Thymus (tissue), 14 donors: ENCODE measurements at places on chromosomes 2 and 18.
A peak's percentile ranks its signal among the peaks of the same experiment; 100 is the strongest.

DNA sequence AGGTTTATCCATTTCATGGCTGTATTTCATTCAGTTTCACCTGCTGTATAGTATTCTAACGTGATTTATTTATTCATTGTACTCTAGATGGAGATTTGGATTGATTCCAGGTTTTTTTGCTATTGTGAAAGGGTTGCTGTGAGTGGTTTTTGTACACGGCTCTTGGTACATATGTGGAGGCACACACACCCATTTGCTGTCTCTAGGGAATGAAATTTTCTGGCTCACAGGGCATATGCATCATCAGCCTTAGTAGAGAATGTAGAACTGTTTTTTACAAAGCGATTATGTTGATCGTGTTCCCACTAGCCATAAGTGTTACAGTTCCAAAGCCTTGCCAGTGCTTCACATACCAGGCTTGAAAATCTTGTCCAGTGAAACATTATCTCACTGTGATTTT is 5.1 kb downstream of the SPTBN1 start:
- DNase-seq = no peak

- no peak for DNase-seq
Measured at GRCh38 chr2:174108579-174108978, 139.8 kb downstream of the OLA1 start.

DNA sequence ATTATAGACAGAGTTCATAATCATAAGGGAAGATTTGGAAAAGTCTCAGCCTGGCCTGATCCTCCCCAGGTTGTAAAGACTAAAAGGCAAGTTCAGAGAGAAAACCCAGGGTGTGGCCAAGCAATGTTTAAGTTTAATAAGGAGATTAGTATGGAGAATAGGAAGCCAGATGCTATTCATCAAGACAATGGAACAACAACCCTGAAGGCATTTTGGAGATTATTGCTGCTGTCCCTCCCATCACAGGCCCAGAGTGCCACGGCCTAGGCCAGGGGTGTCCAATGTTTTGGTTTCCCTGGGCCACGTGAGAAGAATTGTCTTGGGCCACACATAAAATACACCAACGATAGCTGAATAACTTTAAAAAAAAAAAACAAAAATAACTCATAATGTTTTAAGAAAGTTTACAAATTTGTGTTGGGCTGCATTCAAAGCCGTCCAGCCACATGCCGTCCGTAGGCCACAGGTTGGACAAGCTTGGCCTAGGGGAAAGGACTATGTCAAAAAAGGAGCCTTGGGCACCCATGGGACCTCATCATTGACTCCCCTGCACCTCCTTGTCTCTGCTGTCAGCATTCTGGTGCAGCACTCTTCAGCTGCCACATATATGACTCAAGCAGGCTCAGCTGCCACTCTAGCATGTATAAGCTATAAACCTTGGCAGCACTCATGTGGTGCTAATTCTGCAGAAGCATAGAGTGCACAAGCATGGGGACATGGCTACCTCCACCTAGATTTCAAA is 20.8 kb downstream of the DPP4 start:
- DNase-seq = no peak

- DNase-seq = no peak
Measured at GRCh38 chr2:241323778-241324177, 8.1 kb downstream of the SEPTIN2 start.

DNA sequence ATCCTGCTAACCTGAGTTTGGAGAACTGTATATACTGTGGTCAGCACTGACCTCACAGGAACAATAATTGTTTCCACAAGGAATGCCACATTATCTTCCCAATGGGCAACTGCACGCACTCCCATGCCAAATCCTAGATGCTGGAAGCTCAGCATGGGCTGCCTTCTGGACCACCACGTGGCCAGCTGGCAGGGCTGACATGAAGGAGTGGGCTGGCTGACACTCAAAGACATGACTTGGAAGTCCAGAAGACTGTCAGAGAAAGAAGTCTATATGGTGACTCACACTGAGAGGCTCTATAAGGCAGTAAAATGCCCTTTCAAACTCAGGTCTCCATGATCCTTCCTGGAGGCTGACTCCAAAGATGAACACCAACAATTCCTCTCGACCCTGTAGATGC is 98.4 kb upstream of the RNF152 start:
- DNase-seq = no peak

- DNase-seq = no peak
Measured at GRCh38 chr2:341017-341542, 53.2 kb upstream of the ALKAL2 start.

DNA sequence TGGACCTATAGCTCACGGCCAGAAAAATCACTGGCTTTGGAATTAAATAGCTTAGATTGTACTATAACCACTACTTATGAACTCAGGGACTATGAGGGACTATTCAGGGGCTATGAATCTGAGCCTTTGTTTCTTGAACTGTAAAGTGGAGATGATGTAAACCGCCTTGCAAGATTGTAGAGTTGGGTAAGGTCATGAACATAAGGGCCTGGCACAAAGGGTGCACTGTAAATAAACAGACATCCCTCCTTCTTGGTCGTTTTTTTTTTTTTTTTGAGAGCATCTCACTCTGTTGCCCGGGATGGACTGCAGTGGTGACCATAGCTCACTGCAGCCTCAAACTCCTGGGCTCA is 2.8 kb downstream of the TMEM177 start:
- DNase-seq = no peak

DNA sequence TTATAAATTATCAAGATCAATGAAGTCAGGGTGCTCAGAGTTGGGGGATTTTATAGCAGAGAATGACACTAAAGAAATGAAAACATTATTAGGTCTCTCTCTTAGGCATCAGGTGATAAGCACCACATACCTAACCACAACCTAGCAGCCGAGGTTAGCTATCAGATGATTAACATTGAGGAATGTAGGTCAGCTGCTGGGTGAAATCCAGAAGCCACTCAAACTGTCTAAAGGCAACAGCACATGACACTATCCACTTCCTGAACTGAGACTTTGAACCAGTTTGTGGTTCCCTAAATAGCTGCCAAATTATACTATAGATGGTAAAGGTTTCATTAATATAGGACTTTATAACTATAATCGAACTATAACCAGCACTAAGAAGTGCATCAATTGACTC is 4.7 kb downstream of the EPG5 start:
- DNase-seq = peak; percentile 17

DNA sequence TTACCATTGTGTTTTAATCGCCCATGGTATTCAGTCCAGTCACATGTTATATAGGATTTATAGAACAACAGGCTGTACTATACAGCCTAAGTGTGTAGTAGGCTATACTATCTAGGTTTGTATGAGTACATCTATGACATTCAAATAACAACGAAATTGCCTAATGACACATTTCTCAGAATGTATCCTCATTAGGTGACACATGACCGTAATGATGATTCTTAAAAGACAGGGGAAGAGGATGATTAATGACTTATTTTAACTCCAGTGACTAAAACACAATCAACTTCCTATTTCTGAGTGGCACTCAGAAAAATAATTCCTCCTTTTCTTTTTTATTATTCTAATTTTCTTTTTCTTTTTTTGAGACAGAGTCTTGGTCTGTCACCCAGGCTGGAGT is 63.0 kb upstream of the ACSL3 start:
- DNase-seq = no peak

DNA sequence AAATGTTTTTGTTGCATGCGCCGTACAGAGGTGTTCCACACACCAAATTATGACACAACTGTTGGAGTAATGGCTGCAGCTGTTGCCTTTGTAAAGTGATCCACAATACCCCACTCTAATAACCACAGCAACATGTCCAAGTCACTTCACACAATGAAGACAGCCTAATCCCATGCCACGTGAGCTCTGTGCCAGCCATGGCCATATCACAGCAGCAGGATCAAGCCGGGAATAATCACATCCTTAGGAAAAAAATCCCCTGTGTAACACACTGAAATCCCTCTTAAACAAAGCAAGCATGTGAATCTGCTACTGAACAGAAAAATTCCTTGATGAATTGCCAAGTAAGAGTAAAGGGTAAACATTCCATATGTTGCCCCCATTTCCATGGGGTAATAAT is 179.5 kb upstream of the PARD3B start:
- DNase-seq = no peak

DNA sequence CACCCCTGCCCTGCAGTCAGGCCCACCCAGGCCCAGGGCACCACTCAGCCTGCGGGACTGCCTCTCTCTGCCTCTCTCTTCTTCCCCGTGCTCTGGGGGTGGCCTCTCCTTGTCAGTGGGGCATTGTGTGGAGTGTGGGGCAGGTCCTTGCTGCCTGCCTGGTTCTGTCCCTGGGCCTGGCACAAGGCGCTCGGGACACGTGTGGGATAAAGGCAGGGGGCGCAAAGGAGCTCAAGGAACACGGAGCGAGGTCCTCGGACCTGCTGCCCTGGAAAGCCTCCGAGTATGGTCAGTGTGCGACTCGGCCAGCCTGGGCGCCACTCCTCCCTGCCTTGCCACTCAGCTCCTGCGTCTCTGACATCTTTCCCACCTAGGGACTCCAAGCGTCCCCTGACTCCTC is 262.2 kb downstream of the HDAC4 start:
- no peak for DNase-seq

GRCh38 chr2:109311771-109312170 is 182.8 kb downstream of the SH3RF3 start:
- no peak for DNase-seq

- DNase-seq = no peak
Measured at GRCh38 chr2:231318954-231319353, 76.6 kb upstream of the B3GNT7 start.

GRCh38 chr2:147424766-147425165 is 420.1 kb upstream of the ACVR2A start:
- DNase-seq = no peak

DNA sequence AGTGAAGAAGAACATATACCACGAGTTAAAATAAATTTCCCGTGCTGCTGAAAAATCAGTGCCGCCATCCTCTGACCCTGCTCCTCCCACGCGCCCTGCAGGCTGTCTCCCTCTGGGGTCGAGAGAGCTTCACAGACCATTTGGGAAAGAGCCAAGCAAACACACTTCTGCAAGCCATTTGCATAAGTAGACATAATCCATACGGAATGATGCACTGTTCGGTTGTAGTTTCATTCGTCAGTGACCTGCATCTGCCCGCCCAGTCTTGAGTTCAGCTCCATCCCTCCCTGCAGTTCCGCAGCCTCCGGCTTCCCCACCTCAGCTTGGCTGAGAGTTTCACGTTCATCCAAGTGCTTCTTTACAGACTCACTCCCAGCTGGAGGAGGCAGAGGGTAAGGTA is 69.6 kb downstream of the TRAPPC12 start:
- no peak for DNase-seq

DNA sequence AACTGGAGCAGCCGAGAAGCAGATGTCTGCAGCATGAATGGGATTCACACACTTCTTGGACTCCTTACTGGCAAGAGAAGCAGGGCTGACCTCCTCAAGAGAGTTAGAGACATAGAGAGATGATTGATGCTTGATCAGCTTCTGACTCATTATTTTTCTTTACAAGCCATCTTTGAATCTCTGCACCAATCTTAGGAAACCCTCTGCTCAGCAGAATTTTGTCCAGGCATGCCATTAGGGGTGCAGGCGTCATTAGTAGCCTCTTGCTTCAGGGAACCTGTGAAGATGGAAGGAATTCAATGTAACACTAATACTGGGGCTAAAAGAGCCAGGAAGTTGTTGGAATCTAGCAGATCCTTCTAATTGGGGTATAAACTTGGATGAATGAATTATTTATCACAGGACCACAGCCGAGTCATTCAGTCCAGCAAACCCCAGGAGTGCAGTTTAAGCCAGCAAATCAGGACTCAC is 151.8 kb downstream of the MGAT5 start:
- DNase-seq = no peak

DNA sequence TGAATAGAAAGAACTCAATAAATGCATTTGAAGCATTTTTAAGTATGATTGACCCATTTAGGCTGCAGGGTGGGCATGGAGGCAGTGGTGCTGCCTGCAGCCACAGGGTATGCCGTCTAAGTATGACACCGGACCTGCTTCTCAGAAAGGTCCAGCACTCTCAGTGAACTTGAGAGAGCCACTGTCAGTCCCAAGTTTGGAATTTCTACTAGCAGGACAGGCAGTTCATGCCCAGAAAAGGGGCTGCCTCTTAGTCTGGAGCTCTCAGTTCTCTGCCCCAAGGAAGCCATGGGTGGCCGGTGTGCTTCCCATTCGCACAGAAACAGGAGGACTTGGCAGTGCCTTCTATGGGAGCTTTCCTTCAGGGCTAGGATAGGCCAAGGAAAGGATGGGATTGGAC is 24.0 kb upstream of the MYCN start:
- no peak for DNase-seq

GRCh38 chr2:170298861-170299429 is 121.0 kb downstream of the MYO3B start:
- DNase-seq = no peak

DNA sequence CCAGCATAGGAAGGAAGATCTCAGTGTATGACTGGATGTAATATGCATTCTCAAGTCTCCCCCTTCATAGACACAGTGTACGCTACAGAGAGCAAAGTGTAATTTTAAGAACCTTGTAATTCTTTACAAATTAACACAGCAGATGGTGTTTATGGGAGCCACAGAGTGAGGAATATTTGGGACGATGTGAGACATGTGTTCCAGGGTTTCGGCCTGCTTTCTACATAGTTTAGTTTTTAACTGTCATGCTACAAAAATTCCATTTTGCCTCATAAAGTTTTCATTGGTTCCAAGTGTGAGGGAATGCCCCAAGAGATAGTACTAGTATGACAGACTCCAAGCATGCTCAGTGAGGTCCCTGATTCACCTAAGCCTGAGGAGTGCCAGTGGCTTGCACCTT is 76.2 kb upstream of the LRRTM1 start:
- DNase-seq = no peak

GRCh38 chr2:109269706-109270504 is 140.9 kb downstream of the SH3RF3 start:
- no peak for DNase-seq

DNA sequence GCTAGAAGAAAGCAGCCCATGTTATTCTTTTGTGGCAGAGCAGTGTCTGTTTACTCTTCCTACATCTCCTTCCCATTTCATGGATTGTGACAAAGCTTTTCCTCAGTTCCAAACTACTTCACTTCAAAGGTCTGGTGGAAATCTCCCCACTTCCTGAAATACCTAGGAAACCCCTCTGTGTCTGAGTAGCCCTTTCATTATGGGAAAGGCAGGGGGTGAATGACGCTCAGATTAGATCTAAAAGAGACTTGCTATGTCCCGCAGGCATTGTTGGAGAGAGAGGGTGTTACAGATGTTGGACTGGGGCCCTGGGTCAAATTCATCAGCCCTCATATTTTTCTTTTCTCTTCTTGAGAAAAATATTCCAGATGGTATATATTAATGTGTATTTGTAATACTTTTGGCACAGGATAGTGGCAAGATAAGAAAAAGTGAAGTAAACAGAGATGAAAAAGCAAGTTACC is 675.0 kb downstream of the IRS1 start:
- no peak for DNase-seq

DNA sequence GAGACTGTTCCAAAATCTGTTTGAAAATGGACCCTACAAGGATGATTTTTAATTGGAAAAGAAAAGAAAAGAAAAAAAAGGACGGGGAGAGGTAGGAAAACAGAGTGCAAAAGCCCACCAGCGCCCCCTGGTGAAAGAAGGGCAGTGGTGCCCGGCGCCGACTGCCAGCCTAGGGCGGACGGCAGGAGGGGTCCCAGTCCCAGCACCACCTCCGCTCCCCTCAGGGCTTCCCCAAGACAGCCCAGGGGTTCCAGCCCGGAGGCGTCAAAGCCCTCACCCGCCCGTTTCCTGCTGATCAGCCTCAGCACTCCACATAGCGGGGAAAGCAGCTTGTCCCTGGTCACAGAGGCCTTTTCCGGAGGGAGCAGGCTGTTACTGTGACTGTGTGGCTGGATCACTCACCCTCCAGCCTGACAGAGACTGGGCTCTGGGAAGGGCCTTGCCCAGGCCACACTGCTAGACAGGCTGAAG is 213.9 kb downstream of the TFCP2L1 start:
- no peak for DNase-seq

GRCh38 chr18:50181590-50181989 is 13.4 kb downstream of the MYO5B start:
- DNase-seq = no peak
